ENCODE measurements at places on chromosomes 7 and 10.

DNA sequence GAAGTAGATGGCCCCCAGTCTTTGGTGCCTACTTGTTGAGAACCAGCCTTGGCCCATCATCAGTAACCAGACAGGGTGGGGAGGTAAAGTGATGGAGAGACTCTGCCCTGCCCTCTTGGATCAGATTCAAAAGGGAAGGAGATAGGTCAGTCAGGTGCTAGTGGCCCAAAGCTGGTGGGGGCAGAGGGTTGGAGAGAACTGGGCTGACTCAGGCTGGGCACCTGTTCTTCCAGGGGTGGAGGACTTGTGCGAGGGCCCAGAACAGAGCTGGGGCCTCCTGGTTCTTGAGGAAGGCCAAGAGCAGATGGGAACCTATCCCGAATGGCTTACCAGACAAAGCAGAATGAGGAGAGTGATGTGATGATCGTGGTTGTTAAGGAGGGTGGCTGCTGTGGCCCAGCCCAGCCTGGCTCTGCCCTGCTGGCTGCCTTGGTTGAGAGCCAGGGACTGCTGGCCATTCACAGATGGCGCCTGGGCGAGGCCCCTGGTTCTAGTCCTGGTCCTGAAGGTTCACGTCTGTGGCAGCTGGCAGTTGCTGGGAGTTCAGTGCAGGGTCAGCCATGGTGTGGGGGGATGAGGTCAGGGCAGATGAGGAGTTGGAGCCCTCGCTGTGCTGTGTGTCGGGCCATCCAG is 36.6 kb downstream of the PALD1 start:
- no peak for DNase-seq

DNA sequence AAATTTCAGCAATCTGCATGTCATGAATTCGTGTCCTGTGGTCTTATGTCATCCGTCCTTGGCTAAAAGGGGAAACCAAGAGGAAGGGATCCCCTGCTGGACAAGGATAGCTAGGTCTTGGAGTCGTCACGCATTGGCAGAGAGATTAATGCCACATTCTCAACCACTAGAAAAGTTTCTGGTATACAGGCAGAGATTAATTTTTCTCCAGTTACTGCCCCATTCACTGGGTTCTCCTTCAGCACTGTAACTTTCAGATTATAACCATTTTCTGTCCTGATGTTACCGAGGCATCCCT is 1060.6 kb upstream of the AUTS2 start:
- no peak for DNase-seq

GRCh38 chr7:35556515-35557471 is 138.1 kb downstream of the HERPUD2 start:
- DNase-seq = no peak

GRCh38 chr10:95814011-95814727 is 58.2 kb downstream of the ENTPD1 start:
- no peak for DNase-seq

GRCh38 chr10:79400146-79401004 is 45.0 kb downstream of the ZCCHC24 start:
- DNase-seq = peak; percentile 34

- DNase-seq = no peak
These were observed 98.7 kb downstream of the MICALL2 start for GRCh38 chr7:1360521-1360971.

DNA sequence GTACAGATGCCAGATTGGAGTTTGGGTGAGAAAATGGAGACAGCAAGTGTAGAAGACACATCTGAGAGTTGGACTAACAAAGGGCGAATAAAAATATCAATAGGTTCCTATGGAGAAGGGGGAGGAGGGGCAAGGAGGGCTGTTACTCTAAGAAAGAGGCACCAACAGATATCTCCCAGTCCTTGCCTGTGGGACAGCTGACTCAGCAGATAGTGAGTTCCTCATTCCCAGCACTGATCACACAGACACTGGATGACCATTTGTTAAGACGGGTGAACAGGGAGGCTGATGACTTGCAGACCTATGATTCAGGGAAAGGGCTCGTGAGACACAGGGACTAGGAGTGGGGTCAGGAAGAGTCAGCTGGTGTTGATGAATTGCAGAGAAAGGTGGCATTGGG is 5.7 kb upstream of the PRR15 start:
- DNase-seq = no peak

GRCh38 chr7:44637788-44638594 is 31.6 kb downstream of the OGDH start:
- peak; percentile 72 for DNase-seq

GRCh38 chr10:73424478-73424877 is 8.9 kb downstream of the MSS51 start:
- DNase-seq = no peak

GRCh38 chr10:106900016-106900652 is 264.4 kb downstream of the SORCS1 start:
- DNase-seq = no peak

- peak; percentile 50 for DNase-seq
These were observed 980 bp downstream of the ADAM8 start for GRCh38 chr10:133275684-133276092.

DNA sequence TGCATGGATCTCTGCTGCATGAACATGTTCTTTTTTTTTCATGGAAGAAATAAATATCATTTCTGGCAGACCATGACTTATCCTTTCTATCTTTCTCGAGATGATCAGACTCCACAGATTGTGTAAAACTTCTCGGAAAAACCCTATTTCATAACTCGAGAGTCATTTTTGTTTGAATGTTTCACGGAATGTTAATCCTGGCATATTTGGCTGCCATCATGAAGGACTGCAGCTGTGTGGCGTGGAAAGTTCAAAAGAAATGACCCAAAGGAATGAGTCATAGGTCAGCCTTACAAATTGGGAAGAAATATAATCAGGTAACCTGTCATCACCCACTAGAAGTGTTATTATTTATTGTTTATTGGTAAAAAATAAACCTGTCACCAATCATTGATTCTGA is 566.8 kb downstream of the SDK1 start:
- no peak for DNase-seq

DNA sequence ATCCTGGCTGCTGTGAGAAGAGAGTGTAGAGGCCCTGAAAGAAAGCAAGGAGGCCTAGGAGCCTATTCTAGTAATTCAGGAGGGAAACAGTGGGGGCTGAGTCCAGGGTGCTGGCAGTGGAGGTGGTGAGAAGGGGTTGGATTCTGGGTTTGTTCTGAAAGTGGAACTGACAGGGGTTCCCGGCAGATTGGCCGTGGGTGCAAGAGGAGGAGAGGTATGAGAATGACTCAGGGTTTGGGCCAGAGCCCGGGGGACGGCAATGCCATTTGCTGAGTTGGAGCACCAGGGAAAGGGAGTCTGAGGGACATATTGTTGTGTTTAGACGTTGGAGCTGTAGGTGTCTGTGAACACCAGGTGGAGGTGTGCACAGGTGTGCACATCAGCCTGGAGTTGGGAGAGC is 38.5 kb downstream of the NPTX2 start:
- no peak for DNase-seq

DNA sequence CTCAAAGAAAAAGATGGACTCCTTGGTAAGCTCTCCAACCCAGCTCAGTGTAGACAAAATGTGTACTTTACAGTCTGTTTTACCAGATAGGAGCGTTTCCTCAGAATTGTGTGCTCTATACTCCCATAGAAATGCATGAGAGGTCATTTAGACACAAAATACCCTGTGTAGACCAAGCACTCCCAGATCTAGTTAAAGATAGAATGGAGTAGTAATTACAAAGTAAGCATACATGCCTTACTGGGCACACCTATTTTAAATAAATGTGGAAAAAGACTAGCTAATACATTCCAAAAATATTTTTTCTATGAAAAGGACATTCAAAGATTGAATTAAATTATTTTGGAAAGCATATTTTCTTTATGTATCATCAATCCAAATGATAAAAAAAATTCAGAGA is 271.9 kb upstream of the DGKB start:
- DNase-seq = no peak

DNA sequence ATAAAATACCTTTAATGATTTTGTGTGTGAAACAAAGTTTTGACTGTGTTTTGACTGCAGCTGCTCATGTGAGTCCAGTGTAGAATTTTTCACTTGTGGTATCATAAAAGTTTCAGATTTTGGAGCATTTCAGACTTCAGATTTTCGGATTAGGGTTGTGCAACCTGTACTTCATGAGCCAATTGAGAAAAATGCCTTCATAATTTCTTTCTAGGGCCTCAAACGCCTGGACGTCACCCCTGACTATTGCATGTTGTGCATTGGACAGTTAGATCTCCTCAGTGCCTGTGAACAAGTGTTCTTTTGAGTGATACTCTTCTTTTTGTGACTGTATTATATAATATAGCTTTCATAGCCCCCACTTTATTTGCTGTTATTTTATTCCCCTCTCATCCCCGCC is 161.1 kb downstream of the AUTS2 start:
- DNase-seq = no peak

- DNase-seq = no peak
These were observed 85.1 kb downstream of the SUGCT start for GRCh38 chr7:40219917-40220316.

DNA sequence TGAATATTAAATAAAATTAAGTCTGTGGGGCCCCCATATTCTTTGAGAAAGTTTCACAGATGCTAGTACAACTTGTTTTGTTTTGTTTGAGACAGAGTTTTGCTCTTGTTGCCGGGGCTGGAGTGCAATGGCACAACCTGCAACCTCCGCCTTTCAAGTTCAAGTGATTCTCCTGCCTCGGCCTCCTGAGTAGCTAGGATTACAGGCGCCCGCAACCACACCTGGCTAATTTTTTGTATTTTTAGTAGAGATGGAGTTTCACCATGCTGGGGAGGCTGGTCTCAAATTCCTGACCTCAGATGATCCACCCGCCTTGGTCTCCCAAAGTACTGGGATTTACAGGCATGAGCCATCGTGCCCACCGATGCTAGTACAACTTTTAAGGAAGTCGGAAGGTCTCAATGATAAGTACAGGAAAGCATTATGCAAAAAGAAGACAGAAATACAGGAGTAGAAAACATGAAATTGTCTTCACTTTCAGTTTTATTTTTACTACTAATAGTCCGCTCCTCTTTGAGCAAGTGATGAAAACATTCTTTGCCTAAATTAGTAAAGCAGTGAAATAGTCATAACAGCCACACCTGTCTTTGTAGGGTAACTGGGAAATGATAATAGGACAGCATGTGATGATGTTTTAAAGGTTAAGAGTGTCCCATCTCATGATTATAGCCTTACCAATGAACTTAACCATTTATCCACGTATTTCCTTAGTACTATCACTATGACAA is 147.5 kb downstream of the SEMA3D start:
- no peak for DNase-seq

DNA sequence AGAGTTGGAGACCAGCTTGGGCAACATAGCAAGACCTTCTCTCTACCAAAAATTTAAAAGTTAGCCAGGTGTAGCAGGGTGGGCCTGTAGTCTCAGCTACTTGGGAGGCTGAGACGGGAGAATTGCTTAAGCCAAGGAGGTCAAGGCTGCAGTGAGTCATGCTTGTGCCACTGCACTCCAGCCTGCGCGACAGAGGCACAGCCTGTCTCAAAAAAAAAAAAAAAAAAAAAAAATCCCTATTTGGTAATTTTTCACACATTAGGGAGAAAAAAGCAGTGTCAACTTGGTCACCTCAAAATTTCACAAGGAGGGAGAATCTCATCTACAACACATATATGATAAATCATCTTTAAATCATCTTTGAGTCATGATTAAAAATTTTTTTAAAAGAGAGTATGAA is 6.4 kb upstream of the ZNF398 start:
- no peak for DNase-seq

GRCh38 chr7:140292438-140292837 is 105.9 kb downstream of the SLC37A3 start:
- no peak for DNase-seq

DNA sequence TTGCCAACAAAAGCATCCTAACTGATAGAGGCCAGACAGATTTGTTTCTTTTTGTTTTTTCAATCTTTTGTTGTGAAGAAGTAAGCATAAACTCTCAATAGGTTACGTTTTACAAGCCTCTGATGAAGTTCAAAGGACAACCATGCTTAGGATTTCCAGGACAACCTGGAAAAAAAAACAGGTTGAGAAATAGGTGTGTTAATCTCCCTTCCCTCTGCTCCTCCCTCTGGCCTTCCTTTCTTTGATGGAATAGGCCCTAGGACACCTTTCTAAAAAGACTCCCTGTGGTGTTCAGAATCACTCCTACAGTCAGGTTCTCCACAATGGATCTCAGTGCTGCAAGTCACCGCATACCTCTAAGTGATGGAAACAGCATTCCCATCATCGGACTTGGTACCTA is at the start of gene AKR1D1:
Gene AKR1D1 (plus strand): TSS at position 264 of the 400 bp plus-strand sequence. CDS start 60 bp downstream, at position 324.
- DNase-seq = no peak

GRCh38 chr10:22651276-22651980 is 63.0 kb downstream of the PIP4K2A start:
- DNase-seq = no peak

- no peak for DNase-seq
These were observed 1061.8 kb upstream of the LRRTM3 start for GRCh38 chr10:65864036-65864435.

DNA sequence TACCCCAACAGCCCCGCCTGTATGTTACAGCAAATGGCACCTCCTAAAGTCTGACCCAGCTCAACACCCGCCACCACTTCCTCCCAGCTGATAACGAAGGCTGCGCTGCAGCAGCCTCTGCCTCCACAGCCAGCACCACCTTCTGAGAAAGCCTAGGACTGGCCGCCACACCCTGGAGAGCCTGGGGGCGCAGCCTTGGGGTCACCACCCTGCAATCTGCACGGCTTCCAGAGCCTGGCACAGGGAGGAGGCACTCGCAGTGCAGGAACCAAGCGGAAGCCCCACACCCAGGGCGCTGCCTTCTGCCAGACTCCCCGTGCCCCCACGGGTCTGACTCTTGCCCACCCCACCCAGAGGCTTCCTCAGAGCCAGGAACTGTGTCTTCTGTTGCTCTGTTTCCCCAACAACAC is 112.5 kb downstream of the MAD1L1 start:
- peak; percentile 28 for DNase-seq

- no peak for DNase-seq
These were observed 137.6 kb downstream of the NRP1 start for GRCh38 chr10:33196710-33197491.

DNA sequence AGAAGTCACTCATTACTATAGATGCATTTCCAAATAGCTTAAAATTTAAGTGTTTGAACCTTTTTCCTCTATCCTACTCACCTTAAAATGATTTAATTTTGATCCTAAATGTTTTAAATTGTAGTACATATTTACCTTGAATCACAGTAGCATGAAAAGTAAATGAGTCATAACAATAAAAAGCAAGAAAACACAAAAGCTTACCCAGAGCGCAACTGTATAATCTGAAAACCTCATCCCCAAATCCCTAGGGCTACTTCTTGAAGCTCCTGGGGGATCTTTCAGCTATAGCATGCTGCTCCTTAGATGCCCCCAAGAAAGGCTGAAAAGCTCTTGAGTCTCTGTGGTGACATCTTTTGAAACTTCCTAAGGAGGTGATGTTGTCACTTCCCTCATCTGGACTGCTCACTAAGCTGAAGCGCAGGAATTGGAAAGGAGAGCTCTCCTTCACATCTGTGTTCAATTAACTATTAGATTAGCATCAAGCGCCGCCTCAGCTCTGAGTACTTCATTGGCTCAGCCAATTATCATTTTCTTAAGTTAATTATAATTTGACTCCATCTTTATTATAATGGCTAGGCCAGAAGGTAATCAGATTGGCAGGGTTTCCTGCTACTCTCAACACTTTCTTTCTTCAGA is 60.2 kb downstream of the SEMA3E start:
- no peak for DNase-seq

Data from activated CD4-positive, alpha-beta T cell treated with anti-CD3 and anti-CD28 coated beads, Interleukin-2, amount 50 U/mL, for 1 hour (primary cell).